ENCODE measurements at places on chromosomes 6 and 20.

DNA sequence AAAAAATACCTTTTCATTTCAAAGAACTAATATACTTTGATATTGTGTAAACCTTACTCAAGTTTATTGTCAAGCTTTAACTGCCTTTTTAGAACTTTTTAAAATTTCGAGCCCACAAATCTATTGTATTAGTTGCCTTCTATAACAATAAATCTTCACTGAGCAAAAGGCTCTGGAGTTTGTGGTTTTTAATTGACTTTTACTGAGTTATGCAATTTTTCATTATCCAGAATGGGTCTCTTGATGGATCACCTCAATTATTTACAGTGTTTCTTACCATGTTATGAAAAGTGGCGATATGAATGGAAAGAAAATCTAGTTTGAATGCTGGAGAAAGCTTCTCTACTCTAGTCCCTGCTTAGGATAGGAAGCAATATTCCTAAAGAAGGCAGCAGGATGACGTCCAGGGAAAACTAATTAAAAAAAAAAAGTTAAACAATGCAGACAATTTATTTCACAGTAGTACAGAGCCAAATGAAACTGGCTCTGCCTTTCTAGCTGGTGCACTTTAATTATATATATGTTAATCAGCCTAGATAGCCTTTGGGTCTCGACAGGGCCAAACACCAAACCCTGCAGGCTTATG is 5.0 kb downstream of the ID4 start:
- DNase-seq = no peak

- no peak for DNase-seq
These were observed 725 bp upstream of the ISM1 start for GRCh38 chr20:13220194-13220903.

GRCh38 chr6:30884521-30885480 is 482 bp downstream of the DDR1 start:
- no peak for DNase-seq

- DNase-seq = no peak
These were observed 1.7 kb upstream of the DLL1 start for GRCh38 chr6:170292407-170293158.

DNA sequence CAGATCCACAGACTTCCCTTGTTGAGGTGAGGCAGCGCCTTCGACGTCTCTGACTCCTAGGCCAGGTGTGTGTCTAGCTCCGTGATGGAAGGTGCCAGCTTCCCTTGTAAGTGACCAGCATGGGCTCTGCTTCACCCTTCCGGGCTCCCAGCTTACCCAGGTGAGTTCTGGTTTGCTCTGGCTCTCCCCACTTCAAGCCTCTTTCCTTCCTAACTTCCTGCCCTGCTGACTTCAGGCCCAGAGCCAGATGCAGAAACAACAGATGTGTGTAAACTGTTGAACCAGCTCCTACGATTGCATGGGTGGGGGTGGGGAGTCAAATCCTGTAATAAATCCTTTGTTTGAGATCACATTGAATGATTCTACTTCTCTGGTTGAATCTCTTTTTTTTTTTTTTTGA is 51.6 kb upstream of the BMP6 start:
- no peak for DNase-seq

- DNase-seq = no peak
These were observed 35.9 kb downstream of the MOXD1 start for GRCh38 chr6:132365281-132365907.

GRCh38 chr6:148455225-148455624 is 112.6 kb downstream of the SASH1 start:
- no peak for DNase-seq

DNA sequence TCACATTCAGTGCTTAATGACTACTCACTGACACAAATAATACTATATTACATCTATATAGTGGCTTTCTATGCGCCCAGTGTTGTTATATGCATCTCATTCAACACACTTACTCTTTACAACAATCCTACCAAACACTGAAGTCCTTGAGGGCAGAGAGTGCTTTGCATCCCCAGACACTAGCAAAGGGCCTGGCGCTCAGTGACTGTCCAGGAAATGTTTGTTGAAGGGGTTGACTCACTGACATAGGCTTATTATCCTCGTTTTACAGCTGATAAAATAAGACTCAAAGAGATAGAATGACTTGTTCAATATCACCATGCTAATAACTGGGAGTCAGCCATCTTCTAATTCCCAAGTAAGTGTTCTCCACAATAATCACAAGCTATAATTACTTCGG is 163.3 kb downstream of the ARHGAP18 start:
- no peak for DNase-seq

DNA sequence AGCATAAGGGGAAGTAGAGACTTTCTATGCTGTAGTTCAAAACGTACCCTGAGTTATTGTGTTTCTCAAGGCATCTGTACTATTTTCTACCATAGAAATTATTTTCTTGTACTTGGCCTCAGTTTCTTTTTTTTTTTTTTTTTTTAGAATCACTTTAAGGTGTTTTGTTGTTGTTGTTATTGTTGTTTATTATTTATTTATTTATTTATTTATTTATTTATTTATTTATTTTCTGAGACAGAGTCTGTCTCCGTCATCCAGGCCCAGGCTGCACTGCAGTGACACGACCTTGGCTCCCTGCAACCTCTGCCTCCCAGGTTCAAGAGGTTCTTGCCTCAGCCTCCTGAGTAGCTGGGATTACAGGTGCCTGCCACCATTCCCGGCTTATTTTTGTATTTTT is 179.1 kb downstream of the GRIK2 start:
- no peak for DNase-seq
